ENCODE measurements at places on chromosomes 1 and 21.

DNA sequence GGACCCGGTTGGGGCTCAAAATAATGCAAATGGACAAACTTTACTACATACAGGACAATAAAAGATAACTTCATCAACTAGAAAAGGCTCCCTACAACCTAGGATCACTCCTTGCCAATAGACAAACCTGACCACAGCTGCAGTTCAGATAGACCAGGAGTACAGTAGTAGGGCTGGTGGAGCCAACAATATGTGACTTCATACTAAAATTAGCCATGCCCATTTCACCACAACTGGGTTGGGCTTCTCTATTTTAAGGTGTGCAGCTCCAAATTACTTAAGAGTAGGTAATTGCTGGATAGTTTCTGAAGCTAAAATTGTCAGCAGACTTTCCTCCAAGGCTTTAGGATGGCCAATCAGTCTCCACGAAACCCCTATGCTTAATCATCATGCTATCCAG is 3.9 kb downstream of the DENND1B start:
- DNase-seq, result no peak

DNA sequence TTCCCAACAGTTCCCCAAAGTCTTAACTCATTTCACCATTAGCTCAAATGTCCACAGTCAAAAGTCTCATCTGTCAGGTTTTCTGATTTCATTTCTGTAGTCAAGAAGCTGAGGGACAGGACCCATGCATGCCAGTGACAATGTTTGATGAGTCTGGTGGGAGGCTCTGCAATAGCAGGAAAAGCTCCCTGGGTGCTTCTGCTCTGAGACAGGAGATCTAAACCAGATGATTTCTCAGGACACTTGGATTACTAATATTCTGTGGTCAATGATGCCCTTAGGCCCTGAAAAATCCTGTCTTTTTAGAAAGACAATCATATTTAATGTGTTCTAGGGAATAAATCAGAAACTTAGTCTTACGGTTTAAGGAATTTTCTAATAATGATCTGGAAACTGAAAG is 56.4 kb downstream of the PCBP3 start:
- no peak for DNase-seq

DNA sequence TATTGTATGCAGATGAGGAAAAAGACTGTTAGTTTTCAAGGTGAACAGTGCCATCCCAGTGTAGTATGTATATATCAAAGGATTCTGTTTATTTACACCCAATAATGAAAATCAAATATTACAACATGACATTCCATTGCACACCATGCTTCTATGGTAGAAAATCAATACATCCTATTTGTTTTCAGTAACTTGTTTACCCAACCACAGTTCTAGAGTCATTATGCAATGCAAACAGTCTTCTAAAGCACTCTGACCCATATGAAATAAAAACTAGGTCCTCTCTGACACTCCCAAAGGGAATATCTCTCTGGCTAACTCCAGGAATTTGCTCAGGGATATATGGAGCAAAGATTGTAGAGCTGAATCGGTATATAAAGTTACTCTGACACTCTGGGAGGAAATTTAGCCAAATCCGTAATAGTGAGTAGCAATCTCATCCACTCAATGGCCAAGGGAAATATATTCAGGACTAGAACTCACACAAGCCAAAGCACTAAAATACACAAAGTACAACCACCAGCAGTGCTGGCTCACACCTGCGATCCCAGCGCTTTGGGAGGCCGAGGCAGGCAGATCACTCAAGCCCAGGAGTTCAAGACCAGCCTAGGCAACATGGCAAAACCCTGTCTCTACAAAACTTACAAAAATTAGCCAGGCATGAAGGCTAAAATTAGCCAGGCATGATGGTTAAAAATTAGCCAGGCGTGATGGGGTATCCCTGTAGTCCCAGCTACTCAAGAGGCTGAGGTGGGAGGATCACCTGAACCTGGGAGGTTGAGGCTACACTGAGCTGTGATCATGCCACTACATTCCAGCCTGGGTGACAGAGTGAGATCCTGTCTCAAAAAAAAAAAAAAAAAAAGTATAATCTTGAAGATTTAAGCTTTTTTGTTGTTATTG is 75.2 kb downstream of the RERE start:
- DNase-seq, result no peak

- no peak for DNase-seq
Observed at GRCh38 chr1:207205614-207206061, 101.6 kb downstream of the C4BPA start.

DNA sequence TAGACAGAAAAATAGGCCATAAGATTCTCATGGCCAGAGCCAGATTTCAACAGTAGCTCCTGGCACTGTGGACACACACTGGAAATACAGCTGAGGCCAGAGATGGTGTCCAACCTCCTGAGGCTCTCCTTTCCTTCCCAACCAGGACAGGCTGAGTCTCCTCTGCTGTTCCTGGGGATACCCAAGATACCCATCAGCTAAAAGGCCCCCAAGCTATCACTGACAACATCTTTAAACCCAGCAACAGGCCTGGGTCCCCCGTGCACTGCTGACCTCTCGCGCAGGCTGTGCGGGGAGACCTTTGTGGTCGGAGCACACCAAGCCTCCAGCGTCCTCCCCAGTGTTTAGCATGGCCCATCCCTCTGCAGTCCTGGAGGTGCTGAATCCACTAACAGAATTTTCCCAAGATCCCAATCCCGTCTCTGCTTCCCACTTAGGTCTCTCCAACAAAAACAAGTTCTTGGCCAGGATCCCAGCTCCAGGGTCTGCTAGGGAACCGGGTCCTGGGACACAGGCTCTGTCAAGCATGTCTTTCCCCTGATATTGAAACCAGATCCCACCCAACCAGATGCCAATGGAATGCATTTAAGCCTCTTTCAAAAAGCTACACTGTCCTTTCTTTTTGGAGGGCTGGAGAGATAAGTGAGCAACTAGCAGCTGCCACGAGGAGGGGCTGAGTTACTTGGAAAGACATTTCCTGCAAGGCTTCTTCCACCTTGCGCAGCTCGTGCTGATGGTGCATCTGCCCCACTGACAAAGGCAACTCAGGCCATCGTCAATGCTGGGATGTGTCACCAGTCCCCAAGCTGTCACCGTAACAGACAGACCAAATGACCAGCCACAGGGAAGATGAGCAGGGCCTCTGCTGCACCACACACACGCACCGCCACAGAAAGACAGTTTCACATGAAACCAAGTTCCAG is 73.2 kb downstream of the BCAR3 start:
- no peak for DNase-seq

DNA sequence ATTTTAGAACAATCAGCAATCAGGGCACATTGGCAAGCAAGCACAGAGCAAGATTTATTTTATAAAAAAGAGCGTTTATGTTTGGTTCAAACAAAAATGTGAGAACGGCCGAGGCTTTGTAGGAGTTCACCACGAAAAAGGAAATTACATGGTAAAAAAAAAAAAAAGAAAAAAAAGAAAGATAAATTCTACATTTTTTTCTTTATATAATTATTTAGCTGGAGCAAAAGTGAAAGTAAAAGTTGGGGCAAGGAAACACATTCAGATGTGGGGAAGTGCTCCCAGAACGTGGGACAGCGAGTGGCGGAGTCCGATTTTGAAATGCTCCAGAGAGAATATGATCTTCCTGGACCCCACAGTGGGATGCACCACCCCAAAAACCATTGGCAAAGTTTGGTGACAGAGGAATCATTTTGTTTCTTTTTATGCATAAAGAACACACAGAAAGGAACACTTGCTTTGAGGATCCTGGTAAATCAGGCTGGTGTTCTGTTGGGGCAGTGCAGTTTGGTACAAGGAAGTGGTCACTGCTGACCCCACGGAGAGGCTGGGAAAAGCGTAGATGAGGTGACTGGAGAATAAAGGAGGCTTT is 16.3 kb upstream of the ATP5PO start:
- DNase-seq, result no peak

- no peak for DNase-seq
Observed at GRCh38 chr21:36461918-36462486, 17.9 kb downstream of the CLDN14 start.

DNA sequence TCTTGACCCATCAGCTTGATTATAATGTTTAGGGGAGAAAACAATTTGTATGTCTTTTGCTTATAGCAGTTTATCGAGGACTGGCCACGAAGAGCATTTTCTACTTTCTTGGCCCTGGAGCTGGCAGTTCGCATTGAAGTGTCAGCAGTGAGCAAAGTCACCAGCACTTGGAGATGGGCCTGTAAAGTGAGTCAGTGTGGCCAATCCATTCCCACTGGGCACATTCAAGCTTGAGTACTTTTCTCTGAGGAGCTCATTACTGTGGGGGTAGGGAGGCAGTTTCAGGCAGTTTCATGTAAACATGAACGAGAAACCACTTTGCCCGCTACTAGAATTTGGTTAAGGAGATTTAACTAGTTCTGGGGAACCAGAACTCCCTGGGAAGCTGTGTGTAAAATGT is 164.8 kb downstream of the PRDM2 start:
- DNase-seq, result no peak

- DNase-seq, result no peak
Observed at GRCh38 chr1:117607471-117607870, 1.6 kb downstream of the TENT5C start.

GRCh38 chr1:174399211-174399610 is 48.6 kb upstream of the GPR52 start:
- no peak for DNase-seq

DNA sequence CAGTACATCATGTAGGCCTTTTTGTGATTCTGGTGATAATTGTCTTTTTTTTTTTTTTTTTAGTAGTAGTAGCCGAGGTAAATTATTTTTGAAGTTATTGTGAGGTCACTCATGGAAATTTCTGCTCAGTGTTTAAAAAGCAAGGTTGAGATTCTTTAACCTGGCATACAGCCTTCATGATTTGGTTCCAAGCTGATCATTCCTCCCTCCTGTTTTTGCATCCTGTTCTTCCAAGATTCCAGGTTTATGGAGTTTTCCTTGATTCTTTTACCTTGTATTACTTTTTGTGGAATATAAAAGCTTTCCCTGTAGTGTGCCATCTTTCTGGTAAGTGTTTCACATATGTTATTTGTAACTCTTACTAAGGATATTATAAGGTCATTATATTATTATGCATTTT is 9.1 kb downstream of the ZFYVE9 start:
- DNase-seq, result no peak

- no peak for DNase-seq
Observed at GRCh38 chr1:163013826-163014600, 55.1 kb upstream of the RGS4 start.

DNA sequence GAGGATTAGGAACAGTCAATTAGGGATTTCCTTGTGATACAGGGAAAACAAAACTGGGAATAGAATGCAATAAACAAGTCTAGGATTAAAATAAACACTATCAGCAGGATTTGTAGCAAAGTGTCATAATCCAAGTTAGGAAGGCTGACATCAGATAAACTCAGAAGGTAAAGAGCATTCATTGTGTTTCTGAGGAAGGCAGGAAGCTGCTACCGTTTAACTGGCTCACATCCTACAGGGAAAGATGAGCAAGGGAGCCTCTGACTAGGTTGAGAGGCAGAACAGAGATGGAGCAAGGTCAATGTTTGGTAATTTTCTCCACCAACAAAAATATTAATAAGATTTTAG is 124.7 kb downstream of the POU2F1 start:
- DNase-seq, result no peak

GRCh38 chr1:186960861-186961260 is 132.1 kb downstream of the PLA2G4A start:
- DNase-seq, result no peak

DNA sequence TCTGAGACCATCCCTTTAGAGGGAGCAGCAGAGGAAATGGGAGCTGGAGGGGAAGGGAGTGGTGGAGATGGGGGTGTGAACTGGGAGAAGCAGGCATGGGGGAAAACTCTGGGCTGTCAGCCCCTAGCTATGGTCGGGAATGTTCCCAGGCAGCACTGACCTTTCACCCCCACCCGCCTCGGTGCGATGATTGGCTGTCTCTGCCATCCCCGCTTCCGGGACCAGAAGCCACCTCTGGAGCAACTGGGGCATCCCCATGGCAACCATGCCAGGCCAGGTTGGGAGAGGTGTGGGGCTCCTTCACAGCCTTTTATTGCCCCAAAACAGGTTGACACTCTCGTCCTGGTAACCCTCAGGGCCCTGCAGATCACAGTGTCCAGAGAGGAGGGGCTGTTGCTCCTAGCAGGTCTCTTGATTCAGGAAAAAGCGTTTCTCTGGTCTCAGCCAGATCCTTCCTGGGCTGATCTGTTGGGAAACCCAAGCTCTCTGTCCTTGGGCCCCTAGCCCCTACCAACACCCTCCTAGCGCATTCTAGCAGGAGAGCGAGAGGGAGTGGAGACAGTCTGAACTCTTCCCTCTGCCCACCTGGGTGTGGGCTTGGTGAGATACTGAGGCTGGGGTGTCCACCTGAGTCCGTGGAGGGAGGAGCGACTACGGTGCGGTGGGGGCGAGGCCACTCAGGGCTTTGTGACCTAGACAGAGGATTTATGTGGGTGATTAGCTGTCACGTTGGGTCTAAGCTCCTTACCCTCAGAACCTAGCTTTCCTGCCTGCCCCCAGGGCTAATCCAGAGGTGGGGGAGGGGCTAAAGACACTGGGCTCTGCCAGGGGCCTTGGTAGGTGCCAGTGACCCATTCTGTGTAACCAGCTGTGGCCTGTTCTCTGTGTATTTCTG is 12.2 kb upstream of the SLC6A9 start:
- DNase-seq, result no peak

GRCh38 chr21:45601551-45601950 is 42.0 kb upstream of the PCBP3 start:
- DNase-seq, result no peak

DNA sequence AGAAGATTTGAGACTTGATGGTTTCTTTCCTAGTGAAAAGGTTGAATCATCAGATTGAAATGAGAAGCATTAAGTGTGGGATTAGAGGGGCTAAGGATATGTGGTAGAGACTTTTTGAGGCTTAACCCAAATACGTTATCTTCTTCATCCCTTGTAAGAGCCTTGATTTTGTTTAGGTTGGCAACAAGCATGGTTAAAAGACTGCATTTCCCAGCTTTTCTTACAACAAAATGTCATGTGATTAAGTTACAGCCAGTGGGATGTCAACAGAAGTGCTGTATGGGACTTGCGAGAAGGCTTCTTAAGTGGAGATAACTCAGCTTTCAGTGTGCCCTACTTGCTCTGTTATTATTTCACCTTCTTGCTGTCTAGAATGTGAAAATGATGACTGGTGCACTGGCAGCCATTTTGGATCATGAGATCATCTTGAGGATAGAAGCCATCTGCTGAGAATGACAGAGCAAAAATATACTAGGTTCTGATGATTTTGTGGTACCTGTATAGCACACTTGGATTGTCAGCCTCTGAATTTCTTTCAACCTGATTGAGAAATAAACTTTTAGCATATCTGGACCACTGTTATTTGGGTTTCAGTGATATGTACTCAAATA is 41.3 kb upstream of the GNG12 start:
- no peak for DNase-seq

- DNase-seq, result no peak
Observed at GRCh38 chr1:172140072-172140471, 280.4 kb upstream of the C1orf105 start.

- DNase-seq, result no peak
Observed at GRCh38 chr1:23171181-23171755, 2.6 kb upstream of the LUZP1 start.

DNA sequence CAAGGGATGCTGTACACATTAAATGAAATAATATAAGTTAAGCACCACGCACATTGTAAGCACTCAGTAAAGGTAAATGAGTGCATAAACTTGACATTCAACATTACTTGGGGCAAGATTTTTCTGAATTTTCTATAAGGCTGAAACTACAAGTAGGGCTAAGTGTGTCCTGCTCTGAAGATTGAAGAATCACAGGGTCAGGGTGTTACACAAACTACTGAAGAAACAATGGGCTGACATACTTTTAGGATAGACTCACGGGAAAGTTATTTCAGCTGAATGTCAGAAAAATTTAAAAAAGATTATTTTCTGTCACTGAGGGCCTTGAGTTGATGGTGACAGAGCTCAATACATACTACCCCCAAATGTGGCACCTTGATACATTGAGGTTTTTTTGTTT is 644.2 kb upstream of the PLXNA2 start:
- DNase-seq, result no peak

- no peak for DNase-seq
Observed at GRCh38 chr1:35958558-35958957, 27.7 kb downstream of the AGO3 start.

Data from kidney epithelial cell (primary cell).